PC-3 (cell line): ENCODE measurements at places on chromosomes 12 and 14.
A peak's percentile ranks its signal among the peaks of the same experiment; 100 is the strongest.

GRCh38 chr12:132404435-132404855 lies 75.1 kb upstream of the GALNT9 start:
- DNase-seq = no peak

GRCh38 chr12:9880532-9881078 lies 684 bp upstream of the KLRF2 start:
- no peak for DNase-seq

DNA sequence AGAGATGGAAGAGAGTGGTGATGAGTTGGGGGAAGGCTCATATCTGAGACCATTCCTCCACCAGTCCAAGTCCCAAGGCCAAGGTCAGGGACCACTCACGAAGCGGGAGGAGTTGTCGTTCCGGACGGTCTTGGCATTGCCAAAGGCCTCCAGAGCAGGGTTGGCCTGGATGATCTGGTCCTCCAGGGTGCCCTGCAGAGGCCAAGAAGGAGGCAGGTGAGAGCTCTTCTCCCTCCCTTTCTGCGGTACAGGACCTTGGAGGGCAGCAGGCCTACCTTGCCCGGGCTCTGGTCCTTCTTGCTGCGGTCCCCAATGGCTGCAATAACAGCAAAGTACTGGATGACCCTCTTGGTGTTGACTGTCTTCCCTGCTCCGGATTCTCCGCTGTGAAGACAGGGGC lies 4.0 kb downstream of the MYH7 start:
- DNase-seq = no peak

- no peak for DNase-seq
Measured at GRCh38 chr12:7373226-7373625, 69.4 kb downstream of the ACSM4 start.

DNA sequence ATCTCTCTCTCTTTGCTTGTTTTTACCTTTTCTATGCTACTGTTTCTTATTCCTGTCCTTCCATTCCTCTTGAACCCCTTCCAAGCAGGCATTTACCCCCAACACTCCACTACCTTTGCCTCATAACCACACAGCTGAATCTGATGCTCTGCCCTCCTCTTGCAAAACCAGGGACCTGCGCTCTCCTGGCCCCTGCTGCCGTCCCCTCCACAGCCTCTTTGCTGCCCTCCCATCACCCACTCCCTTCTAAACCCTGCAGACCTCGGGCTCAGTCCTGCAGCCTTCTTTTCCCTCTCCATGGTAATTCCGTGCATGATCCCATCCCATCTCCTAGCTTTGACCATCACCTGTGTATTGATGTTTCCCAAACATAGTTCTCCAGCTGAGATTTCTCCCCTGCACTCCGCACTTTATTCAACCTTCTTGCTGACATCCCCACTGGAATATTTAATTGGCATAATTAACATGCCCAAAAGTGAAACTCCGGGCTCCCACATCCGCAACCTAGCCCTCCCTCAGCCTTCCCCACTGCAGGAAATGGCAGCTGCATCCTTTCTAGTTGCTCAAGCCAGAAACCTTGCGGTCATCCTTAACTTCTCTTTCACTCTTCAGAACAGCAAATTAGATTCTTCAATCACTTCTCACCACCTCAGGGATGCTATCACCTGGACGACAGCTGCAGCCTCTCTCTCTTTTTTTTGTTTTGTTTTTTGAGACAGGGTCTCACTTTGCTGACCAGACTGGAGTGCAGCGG lies 16.0 kb downstream of the FIGNL2 start:
- DNase-seq = no peak

GRCh38 chr12:69065775-69066174 lies 132.8 kb upstream of the CPM start:
- peak; percentile 93 for DNase-seq

GRCh38 chr12:54358191-54358944 lies 5.9 kb downstream of the GPR84 start:
- peak; percentile 38 for DNase-seq

DNA sequence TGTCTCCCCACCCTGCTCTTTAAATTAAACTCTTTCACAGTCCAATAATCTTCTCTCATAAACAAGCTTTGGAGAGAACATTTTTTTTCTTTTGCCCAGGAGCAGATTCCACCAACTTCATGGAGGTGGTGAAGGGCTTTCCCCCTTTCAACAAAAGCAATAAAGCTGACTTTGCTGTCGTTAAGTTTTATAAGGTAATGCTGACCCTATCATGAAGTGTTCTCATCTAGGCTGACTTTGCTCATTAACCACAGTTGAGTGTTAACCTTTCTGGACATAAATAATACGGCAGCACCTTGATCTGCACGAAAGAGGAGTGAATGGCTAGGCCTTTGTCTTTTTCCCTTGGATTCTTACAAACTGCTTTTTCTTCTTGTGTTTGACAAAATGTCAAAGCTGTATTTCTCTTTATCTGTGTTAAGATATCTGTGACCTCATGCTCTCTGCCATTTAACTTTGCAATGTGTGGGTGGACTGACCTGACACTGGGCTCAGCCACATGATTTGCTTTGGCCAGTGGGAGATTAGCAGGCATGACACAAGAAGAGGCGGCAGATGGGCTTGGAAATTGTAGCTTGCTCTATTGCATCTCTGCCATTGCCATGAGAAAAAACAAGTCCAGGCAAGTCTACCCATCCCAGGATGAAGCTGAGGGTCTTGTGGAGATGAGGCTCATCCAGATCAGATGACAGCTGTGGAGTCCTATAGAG lies 470.9 kb upstream of the CCDC196 start:
- no peak for DNase-seq

DNA sequence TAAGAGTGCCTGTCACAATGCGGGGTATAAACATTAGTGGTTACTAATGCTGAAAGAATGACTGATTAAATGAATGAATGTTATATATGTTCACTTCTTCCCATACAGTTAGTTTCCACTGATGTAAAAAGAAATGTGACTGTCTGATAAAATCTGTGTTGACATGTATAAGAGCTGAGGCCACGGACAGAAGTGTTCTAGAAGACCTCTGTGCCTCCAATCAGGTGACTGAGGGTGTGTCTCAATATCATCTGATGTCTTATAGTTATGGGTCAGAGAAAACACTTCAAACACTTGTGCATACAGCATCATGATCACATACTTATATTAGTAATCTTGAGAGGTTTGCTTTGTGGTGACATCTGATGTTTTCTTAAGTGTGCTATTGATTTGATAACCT lies 183.4 kb downstream of the TTC7B start:
- no peak for DNase-seq

- no peak for DNase-seq
Measured at GRCh38 chr12:4269279-4269991, 4.1 kb upstream of the CCND2 start.

- no peak for DNase-seq
Measured at GRCh38 chr12:24246934-24247333, 297.5 kb upstream of the SOX5 start.

DNA sequence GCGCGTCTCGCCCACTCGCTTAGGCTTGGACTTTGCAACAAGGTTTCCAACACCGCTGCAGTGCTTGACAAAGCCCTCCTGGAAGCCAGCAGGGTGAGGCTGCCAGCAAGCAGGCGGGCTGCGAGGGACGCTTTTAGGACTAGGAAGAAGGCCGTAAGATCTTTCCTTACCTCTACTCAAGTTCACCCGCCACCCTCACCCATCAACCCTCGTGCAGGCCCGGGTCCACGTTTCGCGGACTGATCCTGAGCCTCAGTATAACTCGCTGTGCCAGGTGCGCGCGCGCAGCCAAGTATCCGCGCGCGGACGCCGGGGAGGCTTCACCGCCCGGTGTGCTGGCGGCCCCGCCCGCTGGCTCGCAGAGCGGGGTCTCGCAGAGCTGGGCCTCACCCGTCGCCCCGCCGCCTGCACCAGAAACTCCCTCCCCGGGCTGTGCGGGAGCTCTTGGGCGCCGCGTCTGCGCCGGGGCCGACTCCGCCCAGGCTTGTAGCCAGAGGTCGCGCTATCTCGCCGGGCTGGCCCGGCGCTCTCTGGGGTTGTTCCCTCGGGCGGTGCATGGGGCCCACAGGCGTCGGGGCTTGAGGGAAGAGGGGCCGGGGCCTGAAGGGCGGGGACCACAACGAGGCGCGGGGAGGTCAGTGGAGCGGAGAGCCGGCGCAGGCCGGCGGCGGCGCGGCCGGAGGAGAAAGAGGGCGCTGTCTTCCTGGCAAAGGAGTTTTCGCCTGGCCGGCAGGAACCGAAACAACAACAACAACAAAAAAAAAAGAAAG lies 7.6 kb upstream of the SIX1 start:
- DNase-seq = peak; percentile 76

GRCh38 chr12:91250273-91250665 lies 67.7 kb upstream of the DCN start:
- DNase-seq = no peak

DNA sequence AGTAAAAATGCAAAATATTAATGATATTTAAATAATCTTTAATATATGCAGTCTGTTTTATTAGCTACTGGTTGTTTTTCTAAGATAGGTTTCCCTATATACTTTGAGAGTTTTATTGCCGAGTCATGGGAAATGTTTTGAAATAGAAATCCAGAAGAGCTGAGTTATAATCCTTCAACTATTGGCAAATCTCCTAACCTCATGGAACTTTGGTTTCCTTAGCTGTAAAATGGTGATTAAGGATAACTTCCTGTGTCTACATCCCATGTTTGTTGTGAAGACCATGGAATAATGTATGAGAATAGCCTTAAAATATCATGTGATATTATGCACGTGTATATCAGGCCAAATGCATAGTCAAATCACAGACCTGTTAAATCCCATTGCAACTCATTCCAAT lies 51.0 kb downstream of the UNC79 start:
- DNase-seq = no peak

- DNase-seq = peak; percentile 24
Measured at GRCh38 chr14:25042362-25043299, 7.3 kb downstream of the STXBP6 start.

DNA sequence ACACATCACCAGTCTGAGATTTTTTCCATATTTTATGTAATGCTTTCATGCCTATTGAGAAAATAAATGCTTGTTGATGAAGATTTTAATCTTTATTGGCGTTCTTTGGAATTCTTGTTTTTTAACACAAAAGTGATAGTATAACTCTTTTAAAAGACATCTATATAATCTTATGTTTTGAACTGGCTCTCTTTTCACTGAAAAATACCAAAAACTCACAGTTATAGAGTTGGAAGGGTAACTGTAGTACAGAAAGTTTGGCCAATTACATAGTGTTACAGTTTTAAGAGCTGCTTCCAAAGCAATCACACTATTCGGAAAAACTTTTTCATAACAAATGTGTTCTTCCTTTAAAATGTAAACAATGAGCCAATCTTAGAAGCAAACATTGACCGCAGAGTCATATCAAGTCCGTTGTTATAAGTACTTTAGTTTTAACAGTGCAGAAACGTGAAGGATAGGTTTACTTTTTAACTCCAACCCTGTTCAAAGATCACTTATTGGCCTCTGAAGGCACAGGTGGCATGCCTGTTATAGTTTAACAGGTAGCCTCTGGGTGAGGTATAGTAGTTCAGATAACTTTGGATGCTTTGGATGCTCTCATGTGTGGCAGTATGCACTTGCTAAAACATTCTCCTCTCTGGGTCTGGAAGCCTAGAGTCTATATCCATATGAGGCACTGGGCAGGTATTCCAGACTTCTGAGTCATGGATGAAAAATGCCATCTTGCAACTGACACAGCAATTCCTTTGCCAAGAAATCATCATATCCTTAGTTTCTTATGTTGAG lies 12.1 kb upstream of the NTN4 start:
- DNase-seq = peak; percentile 99

DNA sequence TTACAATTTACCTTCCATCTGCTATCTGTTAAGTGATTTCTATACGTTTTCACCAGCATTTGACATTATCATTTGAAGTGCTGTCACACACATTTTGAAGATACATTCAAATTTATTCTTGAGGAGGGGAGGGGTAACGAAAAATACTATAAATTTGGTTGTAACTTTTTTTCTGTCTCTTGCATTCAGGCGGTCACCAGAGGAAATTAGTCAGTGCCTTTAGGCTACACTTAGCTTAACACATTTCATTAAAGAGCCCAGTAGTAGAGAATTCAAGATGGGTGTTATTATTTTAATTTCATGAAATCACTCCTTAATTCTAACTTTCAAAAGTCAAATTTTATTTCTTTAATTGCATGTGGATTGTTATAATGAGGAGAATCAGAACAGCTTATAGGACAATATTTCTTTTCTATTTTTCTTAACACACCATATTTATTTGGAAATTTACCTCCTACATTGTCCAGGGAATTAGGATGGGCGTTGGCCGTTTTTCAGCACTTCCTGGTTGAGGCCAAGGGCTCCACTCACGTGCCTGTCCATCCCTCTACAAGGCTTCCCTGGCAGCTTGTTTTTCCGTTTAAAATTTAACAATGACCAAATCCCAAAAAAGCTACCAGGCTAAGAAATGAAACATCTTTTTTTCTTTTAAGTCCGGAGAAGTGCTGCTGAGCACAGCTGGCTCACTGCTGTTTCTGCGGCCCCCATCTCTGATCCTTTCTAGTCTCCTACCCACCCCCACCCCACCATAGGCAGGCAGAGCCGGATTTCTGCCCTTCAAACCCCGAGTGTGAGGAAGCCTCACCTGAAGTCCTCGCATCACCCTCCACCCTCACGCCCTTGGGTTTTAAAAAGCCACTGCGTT lies 1.1 kb upstream of the FAR2 start:
- DNase-seq = peak; percentile 51

- no peak for DNase-seq
Measured at GRCh38 chr12:127811988-127812387, 455.0 kb upstream of the TMEM132C start.

DNA sequence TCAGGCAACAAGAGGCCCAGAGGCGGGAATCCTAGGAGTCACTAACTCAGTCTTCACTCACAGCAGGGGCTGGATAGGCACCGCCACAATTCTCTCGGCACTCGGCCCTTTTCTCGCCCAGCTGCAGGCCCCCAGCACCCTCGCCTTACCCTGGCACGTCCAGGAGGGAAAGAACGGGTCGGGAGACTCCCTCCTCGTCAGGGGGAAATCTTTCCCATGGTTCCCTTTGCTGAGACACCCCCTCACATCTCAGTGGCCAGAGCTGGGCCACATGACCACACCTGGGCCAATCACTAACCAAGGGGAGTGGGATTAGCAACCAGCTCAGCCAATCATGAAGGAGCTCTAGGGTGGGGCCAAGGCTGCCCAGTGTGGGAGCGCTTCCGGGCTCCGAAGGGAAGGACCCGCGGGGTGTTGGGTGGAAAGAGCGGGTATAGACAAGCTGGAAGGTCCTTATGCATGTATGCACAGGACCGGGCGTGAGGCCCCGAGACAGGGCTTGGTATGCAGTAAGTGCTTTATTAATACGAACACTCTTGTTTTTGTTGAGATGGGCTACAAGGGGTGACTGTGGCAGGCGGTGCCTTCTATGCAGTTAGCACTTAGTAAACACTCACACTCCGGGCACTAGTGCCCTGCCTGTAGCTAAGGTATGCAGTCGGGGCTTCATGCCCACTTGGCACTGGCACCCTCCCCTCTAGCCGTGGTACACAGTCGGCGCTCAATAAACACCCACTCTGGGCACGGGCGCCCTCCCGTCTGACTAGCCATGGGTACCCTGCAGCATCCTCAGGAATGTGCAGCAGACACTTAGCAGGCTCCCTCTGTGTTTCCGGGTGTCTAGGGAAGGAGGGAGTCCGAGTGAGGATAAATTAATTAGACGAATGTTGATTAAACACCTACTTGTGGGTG lies 40.3 kb downstream of the ADGRD1 start:
- no peak for DNase-seq
